NCI-H1417 (cell line): ENCODE measurements at places on chromosomes 3 and 15.

GRCh38 chr3:79885407-79885806, 117.6 kb upstream of the ROBO1 start:
- peak; percentile 1 for DNase-seq

GRCh38 chr3:28347374-28348264, 902 bp upstream of the ZCWPW2 start:
- no peak for DNase-seq

- DNase-seq, result no peak
Observed at GRCh38 chr3:55218577-55218976, 268.5 kb downstream of the WNT5A start.

DNA sequence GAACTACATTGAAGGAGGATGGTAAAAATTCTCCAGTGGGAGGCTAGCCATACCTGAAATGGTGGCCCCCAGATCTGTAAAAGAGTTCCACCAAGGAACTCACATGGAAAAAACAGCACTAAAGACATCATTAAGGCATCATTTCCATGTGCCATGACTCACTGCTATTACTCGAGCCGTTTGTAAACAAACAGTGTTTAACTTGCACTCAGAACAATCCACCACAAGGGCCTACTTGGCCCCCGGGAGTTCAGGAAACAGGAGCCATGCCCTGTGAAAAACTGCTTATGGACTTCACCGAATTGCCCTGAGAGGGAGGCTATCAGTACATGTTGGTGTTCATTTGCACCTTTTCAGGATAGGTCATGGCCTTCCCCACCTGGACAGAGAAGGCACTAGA, 18.2 kb downstream of the CCR4 start:
- peak; percentile 25 for DNase-seq

GRCh38 chr15:58391088-58391487, 40.7 kb upstream of the LIPC start:
- DNase-seq, result no peak
